Heart left ventricle (tissue), 16 donors: ENCODE measurements at places on chromosomes 5 and 9. TPM values are rescaled to one million over a fixed set of nuclear protein-coding genes. Genes with fewer than 3 reads are reported as not detected.

DNA sequence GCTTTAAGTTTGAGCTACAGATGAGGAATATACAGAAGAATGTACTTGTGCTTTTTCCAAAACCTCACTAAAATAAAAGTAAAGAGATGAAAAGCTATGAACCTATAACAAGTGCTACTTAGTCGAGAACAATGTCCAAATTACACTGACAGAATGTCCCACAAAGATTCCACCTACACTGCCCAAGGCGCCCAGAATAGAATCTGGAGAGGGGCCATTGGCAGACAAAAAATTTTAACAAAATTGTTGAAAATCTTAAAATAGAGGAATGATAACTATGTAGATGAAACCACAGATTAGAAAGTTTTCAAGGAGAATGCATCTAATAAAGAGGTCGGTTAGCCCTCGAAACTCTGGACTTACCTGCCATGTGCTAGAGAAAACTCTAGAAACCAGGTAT lies 235.3 kb downstream of the CETN3 start:
- no peaks in the 10 kb centered on the region for H3K36me3 ChIP-seq
- no peak for DNase-seq
- H3K27ac ChIP-seq: no peak overlapping the region
- H3K4me3 ChIP-seq: no peak overlapping the region
- no peaks in the 10 kb centered on the region for H3K27me3 ChIP-seq

The PCDHGB6 gene
- total RNA-seq: 4.6 TPM

The TLX3 gene
- not detected for total RNA-seq

- DNase-seq: no peak
- no peaks in the 10 kb centered on the region for H3K4me1 ChIP-seq
- peak within 1 kb of the TSS; percentile 32 for H3K4me3 ChIP-seq
- H3K36me3 ChIP-seq: no peaks in the 10 kb centered on the region
These were observed at the start of gene PCDHGA3 for GRCh38 chr5:141343242-141343952. Gene PCDHGA3, plus strand, starts transcription at chr5:141343829. Its CDS starts 205 bp downstream, at chr5:141344034.

DNA sequence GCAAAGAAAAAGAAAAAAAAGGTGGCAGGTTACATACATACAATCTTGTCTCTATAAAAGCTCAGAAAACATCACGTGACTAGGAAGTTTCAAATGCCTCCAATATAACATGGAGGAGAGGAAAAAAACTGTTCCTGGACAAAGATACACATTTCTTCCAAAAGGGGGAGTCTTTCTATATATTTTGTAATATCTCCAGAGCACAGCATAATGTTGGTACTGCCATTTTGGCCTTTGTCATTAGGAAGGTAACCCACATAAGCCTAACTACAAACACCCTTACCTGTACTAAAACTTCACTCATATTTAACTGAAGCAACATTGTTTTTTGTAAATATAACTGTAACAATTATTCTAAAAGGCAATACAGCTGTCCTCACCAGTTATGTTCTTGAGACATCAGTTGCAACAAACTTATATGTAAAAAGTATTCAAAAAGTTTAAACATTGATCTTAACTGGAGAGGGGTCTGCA lies 1.2 kb upstream of the BTF3 start:
- peak overlapping the region; percentile 95 for H3K4me3 ChIP-seq
- DNase-seq: no peak
- H3K4me1 ChIP-seq: peaks cover 38% of the 10 kb centered on the region
- no peaks in the 10 kb centered on the region for H3K27me3 ChIP-seq
- H3K36me3 ChIP-seq: peaks cover 19% of the 10 kb centered on the region

The LECT2 gene
- not detected for total RNA-seq

- H3K4me3 ChIP-seq: no peak overlapping the region
- no peak for DNase-seq
- no peak overlapping the region for H3K27ac ChIP-seq
- no peaks in the 10 kb centered on the region for H3K4me1 ChIP-seq
- no peaks in the 10 kb centered on the region for H3K27me3 ChIP-seq
- H3K36me3 ChIP-seq: no peaks in the 10 kb centered on the region
These were observed 276.8 kb downstream of the MCTP1 start for GRCh38 chr5:95007921-95008597.

The SLC44A1 gene
- 14.6 TPM for total RNA-seq

DNA sequence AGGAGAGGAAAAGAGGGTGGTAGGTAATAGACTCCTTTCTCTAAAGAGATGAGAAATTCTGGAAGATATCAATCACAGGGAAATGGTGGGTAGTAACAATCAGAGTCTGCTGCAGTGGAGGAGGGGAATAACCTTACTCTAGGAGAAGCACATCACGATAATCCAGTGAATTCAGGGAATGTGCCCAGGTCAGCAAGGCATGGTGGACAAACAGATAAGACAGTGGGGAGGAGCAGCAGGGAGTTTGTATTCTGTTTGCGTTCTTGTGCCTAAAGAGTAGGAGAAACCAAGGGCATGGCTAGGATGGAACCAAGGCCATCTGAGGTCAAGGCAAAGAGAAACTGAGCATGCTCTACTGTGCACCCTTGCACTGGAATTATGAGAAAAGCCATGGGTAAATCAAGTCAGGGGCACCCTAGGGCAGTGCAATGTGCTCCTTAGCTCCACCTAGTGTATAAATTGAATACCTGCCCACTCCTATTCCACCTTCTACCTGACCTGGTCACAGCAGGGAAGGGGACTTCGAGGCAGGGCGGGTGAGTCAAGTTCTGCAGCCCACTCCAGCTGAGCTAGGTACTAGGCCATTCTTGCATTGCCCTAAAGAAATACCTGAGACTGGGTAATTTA lies 31.6 kb downstream of the RETREG1 start:
- H3K36me3 ChIP-seq: no peaks in the 10 kb centered on the region
- H3K4me1 ChIP-seq: peaks cover 26% of the 10 kb centered on the region
- no peak overlapping the region for H3K4me3 ChIP-seq
- no peak for DNase-seq

The PAX5 gene
- not detected for total RNA-seq

DNA sequence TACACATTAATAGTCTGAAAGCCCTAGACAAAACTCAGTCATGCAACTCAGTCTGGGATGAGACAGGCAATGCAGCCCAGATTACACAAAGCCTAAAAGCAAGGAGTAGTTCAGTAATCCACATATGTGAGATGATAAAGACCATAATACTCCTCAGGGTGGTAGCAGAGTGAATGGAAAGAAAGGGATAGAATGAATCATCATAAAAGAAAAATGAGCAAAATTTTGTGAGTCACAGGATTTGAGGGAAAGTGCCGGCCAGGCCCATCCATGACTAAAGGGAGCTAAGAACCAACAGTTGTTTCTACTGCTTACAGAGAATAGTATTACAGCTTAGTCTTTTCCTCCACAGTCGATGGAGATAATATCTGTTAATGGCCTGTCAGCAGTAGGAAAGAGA lies 90.0 kb upstream of the POU5F2 start:
- no peak overlapping the region for H3K27ac ChIP-seq
- H3K27me3 ChIP-seq: no peaks in the 10 kb centered on the region
- DNase-seq: no peak

The SH3TC2 gene
- total RNA-seq: 10.4 TPM

DNA sequence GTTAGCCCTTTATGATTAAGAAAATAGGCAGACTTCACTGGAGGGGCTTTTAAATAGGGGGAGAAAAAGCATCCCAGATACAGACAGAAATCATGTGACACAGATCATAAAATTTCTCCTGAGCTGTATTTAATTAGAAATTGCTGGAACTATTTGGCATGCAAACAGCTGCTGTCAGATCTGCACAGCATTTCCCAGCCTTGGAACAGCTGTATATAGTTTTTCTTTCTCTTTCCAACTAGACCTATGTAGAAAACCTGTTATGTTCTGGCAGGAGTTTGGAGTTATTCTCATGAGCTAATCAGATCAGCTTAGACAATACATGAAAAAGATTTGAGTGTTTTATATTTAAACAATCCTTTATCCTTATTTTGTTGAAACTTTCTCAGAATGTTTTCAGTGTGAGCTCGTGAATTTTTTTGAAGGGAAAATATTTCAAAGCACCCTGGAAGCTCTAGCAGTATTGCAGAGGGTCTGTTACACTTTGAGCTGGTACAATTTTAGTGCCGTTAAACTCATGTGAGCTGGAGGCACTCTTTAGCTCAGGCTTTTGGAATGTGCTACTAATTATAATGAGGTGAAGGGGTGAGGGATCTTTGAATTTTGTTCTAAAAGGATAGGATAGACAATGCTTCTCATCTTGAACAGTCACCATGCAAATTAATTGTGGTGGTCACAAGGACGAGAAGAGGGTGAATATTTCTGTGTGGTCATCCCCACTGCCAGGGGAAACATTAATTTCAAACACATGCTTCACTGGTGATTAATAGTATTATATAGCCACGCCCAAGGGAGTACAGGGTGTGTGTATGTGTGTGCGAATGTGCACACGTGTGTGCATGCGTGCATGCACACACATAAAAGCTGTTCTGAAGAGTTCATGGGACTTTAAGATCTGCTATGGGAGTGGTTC lies 239.4 kb upstream of the FBXL7 start:
- no peaks in the 10 kb centered on the region for H3K4me1 ChIP-seq
- H3K4me3 ChIP-seq: no peak overlapping the region
- no peaks in the 10 kb centered on the region for H3K36me3 ChIP-seq
- H3K27ac ChIP-seq: peak overlapping the region; percentile 77
- DNase-seq: no peak
- H3K27me3 ChIP-seq: no peaks in the 10 kb centered on the region

DNA sequence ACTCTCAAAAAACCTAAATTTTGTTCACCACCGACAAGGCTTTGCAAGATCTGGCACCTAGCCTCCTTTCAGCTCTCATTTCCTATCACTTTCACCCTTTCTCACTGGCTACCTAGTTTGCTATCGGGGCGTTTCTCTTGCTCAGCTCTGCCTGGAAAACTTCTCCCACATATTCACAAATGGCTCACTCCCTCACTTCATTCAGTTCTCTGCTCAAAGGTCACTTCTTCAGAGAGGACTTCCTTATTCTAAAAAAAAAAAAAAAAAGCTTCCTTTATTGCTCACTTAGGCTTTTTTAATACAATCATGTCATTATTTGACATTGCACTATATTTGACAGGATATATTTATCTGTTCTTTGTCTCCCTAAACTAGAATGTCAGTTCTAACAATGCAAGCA lies 2.1 kb upstream of the SLC25A46 start:
- H3K27ac ChIP-seq: no peak overlapping the region
- no peaks in the 10 kb centered on the region for H3K36me3 ChIP-seq
- no peaks in the 10 kb centered on the region for H3K27me3 ChIP-seq
- H3K4me1 ChIP-seq: peaks cover 22% of the 10 kb centered on the region

The ZDHHC11 gene
- 10.8 TPM for total RNA-seq
